Right kidney (tissue), 9 donors: ENCODE measurements at places on chromosomes 13 and 19.

DNA sequence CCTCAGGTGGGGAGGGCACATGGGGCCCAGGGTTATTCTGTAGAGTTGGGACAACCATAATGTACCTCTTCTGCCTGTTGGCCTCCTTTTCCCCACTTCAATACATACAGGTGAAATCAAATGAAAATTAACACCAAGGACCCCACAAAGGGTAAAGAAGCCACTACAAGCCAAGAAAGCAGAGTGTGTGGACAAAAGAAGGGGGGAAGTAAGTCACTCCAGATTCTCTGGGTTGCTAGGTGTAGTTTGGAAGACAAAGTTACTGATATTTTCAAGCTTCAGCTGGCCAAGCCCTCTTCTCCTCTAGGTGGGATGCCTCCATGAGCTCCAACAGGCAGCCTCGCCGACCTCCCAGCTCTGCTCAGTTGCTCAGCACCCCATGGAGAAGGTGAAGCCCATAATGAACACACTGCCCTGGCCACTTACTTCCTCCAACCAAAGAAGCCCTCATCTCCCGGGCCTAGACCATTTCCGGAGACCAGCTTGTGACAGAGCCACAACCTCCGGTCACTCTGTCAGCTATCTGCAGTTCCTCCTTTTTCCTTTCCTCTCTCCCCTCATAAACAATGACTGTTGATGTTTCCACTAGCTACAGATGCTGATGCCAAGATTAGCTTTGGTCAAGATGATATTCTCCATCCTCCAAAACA, 66.8 kb upstream of the MED4 start:
- no peak for DNase-seq

GRCh38 chr13:36163809-36164308, 32.7 kb upstream of the DCLK1 start:
- peak; percentile 27 for DNase-seq

DNA sequence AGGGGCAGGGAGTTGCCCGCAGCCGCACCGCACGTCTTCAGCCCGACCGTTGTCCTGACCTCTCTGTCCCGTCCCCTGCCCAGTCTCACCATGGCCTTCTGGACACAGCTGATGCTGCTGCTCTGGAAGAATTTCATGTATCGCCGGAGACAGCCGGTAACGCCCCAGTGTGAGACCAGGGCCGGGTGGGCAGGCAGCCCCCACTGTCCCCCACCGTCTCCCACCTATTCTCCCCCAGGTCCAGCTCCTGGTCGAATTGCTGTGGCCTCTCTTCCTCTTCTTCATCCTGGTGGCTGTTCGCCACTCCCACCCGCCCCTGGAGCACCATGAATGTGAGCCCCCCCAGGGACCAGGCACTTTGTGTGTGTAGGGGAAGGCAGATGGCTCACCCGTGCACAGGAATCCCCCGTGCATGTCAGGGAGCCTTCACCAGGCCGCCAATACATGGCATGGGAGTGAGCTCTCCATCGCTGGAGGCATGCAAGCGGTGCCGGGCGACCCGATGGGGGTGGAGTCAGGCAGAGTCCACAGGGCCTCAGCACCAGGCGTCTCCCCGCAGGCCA, 1.4 kb downstream of the ABCA7 start:
- no peak for DNase-seq

- no peak for DNase-seq
Measured at GRCh38 chr13:76634431-76635191, 251.6 kb downstream of the KCTD12 start.

DNA sequence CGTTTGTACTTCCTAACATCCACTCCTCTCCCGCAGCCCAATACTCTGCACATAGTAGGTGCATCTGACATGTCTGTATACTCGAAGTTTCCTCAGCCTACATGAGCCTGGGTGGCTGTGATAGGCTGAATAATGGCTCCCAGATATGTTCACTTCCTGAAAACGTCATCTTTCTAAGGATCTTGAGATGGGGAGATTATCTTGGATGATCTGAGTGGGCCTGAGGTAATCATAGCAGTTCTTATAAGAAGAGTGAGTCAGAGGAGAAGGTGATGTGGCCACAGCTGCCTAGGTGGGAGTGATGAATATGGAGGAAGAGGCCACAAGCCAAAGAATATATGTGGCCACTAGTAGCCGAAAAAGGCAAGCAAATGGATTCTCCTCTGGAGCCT, 84.2 kb downstream of the AKAP11 start:
- DNase-seq: no peak
